T-helper 17 cell (primary cell): ENCODE measurements at places on chromosomes 6 and 20.
A peak's percentile ranks its signal among the peaks of the same experiment; 100 is the strongest.

DNA sequence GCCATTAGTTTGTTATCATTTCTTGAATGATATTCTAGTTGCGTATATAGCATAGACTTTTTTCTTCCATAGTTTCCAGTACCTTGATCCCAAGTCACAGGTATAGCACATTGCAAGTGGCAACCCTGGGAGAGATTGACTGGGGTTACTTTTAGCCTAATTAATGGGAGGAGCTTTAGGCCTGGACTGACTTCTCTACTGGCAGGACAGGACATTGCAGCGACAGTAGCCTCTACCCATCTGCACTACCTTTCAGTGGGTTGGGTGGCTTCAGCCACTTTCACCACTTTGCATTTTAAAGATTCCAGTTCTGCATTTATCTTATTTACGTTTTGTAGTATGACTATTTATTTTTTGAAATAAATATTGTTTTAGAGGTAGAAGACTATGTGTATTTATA lies 320.3 kb downstream of the RIMS1 start:
- H3K36me3 ChIP-seq, result no peaks in the 10 kb centered on the region
- no peaks in the 10 kb centered on the region for H3K27me3 ChIP-seq
- H3K27ac ChIP-seq, result no peak overlapping the region
- no peaks in the 10 kb centered on the region for H3K4me1 ChIP-seq
- no peak overlapping the region for H3K4me3 ChIP-seq

GRCh38 chr20:21640556-21640955 lies 64.9 kb upstream of the PAX1 start:
- DNase-seq, result no peak
- peaks cover 6% of the 10 kb centered on the region for H3K36me3 ChIP-seq
- no peaks in the 10 kb centered on the region for H3K4me1 ChIP-seq
- H3K4me3 ChIP-seq, result no peak overlapping the region

- peaks cover 10% of the 10 kb centered on the region for H3K27me3 ChIP-seq
- H3K4me1 ChIP-seq, result peaks cover 7% of the 10 kb centered on the region
- peak overlapping the region; percentile 37 for H3K27ac ChIP-seq
- H3K4me3 ChIP-seq, result no peak overlapping the region
- no peak for DNase-seq
These were observed 80.7 kb upstream of the CCDC167 start for GRCh38 chr6:37580176-37580955.

DNA sequence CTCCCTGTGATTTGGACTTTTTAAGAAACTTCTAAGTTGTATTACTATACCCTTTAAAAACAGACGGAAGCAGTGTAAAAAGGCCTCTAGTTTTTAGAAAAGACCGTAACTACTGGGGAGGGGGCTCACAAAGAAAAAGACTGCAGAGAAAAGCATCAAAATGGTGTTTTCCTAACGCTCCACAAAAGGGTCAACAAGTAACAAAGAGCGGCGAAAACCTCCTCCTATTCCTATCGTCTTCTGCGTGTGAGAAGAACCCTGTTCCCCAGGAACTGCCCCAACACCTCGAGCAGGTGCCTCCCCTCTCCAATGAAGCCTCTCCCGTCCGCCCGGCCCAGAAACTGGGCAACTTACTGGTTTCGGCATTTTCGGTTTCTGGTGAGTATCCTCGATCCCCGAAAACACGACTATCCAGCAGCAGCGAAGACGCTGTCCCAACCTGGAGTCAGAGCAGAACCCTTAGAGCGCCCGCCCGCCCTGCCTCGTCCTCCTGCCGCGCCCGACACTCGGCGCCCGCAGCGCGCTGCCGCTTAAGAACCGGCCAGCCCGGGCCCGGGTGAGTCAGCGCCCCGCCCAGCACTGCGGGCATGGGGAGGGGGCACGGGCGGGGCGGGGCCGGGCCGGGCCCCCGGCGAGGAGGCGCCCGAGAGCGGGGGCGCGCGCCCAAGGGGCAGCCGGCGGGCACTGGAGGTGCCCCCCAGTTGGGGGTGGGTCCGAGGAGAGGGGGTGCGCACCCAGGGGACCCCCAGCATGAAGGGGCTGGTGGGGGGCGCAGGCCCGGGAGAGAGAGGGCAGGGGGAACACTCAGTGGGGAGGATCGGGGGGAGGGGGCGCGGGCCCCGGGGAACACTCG lies 1.2 kb downstream of the EZR start:
- peak overlapping the region; percentile 99 for H3K27ac ChIP-seq
- peaks cover 42% of the 10 kb centered on the region for H3K4me1 ChIP-seq
- peak; percentile 77 for DNase-seq
- H3K27me3 ChIP-seq, result no peaks in the 10 kb centered on the region

DNA sequence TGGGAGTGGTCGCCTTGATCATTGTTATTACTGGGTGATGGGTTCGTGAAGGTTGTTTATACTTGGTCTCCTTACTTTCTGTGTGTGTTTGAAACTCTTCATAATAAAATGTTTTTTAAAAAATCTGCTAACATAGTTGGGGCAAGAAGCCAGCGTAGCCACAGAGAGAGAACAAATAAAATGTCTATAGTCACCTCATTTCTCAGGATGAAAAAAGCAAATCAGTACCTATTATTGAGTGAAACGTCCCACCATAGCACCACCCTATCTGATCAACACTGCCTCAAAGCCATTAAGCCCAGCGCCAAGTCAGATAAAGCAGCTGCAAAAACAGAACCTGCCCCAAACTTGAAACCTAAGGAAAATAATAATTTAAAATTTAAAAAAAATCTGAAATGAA lies 89.7 kb upstream of the TAB2 start:
- H3K4me1 ChIP-seq, result peaks cover 38% of the 10 kb centered on the region
- no peak overlapping the region for H3K4me3 ChIP-seq
- DNase-seq, result no peak
- peak overlapping the region; percentile 49 for H3K27ac ChIP-seq
- H3K36me3 ChIP-seq, result peaks cover 5% of the 10 kb centered on the region
- no peaks in the 10 kb centered on the region for H3K27me3 ChIP-seq

DNA sequence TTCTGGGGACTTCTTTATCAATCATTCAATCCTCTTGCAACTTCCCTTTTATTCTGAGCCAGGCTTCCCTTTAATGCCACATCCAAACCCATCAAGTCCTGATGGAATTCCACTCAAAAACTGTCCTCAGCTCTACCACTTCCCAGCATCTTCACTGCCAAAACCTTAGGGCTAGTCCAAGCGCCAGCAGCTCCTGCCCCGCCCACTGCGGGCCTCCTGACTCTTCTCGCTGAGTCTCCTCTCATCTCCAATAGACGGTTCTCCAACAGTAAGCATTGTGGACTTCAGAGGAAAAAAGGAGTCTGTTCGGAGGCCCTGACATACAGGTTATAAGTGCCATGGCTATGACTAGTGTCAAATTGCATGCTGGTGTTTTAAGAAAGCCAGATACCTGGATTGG lies 38.7 kb upstream of the CNKSR3 start:
- peaks cover 23% of the 10 kb centered on the region for H3K27me3 ChIP-seq
- H3K36me3 ChIP-seq, result no peaks in the 10 kb centered on the region
- no peak overlapping the region for H3K27ac ChIP-seq

- no peak overlapping the region for H3K4me3 ChIP-seq
- H3K4me1 ChIP-seq, result peaks cover 24% of the 10 kb centered on the region
- H3K27me3 ChIP-seq, result no peaks in the 10 kb centered on the region
- peaks cover 5% of the 10 kb centered on the region for H3K36me3 ChIP-seq
- DNase-seq, result no peak
These were observed 5.5 kb upstream of the ABCF1 start for GRCh38 chr6:30565772-30566171.
